NCI-H460 (cell line): ENCODE measurements at places on chromosomes 7 and 10.

DNA sequence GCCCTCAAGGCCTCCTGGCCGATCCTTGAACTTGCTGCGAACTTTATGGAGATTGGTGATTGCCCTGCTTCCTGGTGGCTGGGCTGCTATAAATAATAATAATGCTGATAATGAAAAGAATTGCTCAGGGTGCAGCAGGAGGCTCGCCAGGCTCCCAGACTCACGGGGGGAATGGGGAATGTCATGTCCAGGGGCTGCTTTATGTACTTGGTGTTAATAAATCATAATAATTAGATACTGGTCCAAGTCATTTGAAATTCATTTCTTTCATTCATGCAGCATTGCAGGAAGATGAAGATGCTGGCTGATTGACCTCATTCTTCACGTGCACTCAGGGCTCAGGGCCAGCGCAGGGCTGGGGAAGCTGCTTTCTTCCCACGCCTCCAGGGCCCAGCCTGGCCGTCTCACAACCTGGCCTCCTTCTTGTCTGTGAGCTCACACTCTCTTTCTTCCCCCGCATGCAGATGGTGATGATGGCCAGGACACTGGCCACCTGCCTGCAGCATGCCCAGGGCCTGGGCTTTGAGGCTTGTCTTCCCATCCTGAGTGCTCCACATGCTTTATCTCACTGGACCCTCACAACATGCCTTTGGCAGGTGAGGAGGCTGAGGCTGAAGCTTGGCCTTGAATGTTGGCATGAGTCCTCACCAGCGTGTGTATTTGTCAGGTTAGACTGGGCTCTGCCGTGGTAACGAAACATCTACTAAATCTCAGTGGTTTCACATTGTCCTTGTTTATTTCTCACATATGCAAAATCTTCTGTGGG is 138.4 kb upstream of the TNS3 start:
- DNase-seq = no peak

DNA sequence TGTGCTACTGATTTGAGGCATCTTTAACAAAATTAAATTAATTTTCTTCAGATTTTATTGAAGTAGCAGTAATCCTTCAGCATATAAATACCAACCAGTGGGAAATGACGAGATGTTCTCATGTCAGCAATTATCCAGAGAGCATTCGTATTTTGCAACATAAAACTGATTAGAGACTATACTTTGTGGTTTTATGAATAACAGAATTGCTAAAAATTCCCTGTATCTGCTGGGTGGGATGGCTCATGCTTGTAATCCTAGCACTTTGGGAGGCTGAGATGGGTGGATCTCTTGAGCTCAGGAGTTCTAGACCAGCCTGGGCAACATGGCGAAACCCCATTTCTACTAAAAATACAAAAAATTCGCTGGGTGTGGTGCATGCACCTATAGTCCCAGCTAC is 56.9 kb downstream of the ATAD1 start:
- DNase-seq = no peak

DNA sequence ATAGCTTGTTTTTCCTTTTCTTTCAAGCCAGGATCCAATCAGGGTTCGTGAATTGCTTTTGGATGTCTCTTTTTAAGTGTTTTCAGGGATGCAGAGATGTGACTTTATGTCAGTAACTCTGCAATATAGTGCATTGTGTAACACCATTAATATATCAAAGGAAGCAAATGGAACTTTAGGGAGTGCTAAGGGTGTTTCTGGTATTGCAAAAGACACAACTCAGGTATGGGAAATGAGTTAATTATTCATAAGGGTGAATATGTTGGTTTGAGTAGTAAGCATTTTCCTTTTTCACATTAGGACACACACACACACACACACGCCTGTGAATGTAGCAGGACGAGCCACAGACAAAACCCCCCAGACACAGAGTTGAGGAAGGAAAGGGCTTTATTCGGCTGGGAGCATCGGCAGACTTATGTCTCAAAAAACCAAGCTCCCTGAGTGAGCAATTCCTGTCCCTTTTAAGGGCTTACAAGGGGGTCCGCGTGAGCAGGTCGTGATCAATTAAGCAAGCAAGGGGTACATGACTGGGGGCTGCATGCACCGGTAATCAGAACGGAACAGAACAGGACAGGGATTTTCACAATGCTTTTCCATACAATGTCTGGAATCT is 31.8 kb upstream of the GSDME start:
- DNase-seq = no peak

- no peak for DNase-seq
Measured at GRCh38 chr7:98864731-98865453, 4.9 kb downstream of the TMEM130 start.

- DNase-seq = peak; percentile 41
Measured at GRCh38 chr7:80542398-80542797, 30.5 kb upstream of the GNAT3 start.

DNA sequence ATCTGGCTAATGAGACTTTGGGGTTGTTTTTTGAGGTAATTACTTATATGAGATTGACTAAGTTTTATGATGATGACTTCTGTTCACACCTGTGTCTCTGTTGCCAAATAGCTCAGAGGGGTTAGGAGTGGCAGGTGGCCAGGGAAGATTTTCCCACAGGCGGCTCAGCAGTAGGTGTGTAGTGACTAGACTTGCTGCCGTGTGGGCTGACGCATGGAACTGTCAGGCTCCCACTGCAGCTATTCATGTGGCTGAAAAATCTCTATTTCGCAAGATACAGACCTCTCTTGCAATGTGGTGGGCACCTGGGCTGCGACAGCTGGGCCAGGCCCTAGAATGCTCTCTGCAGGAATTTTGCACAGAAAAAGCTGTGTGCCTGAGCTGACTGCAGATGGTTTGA is 1.4 kb downstream of the CPA4 start:
- DNase-seq = no peak

GRCh38 chr10:22620140-22620857 is 94.1 kb downstream of the PIP4K2A start:
- DNase-seq = peak; percentile 82

DNA sequence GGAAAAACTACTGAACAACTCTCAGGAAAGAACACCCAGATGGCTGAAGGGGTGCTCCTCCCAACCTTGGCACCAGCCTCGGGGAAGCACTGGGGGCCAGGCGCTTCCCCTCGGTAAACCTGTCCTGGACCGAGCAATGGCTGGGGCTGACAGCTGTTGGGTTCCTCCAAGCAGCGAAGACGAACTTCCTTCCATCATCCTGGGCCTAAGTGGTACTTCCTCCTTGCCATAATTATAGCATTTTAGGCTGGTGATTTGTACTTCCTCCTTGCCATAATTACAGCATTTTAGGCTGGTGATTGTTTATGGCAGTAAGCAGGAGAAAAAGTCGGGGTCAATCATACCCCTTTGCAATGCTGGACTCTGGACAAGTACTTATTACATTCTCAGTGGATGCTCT is 69.3 kb downstream of the MYOF start:
- no peak for DNase-seq

DNA sequence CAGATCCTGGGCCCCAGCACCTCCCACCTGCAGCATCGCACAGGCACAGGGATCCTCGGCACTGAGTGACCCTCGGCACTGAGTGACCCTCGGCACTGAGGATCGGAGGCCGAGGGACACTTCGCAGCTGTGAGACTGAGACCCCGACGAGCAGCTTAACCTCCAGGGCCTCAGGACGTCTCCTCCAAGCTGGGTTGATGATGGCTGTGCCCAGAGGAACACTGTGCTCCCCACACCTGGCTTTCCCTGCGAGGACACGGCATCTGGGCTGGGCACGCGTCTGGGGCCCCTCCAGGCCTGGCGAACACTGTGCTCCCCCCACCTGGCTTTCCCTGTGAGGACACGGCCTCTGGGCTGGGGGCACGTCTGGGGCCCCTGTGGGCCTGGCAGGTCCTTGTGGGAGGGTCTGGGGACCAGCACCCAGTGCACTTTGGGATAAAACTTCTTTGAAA is 158.3 kb upstream of the PPP2R2D start:
- no peak for DNase-seq

DNA sequence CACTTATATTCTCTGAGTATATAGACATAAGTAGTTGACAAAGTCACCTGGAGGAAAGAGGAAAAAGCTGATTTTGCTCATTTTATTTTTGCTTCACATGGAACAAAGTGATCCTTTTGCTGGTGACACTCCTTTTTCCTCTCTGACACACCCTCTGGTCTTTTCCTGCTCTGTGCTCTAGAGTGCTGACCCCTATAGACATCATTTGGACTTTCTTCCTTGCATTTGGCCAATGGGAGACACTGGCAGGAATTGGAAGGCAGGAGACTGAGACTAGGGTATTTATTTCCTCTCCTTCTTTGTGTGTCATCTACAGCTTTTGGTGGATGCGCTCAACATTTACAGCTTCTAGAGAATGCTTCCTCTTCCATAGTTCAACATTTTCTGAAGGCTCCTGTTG is 1078.1 kb downstream of the SORCS1 start:
- DNase-seq = no peak

GRCh38 chr7:47757921-47758411 is 176.1 kb upstream of the TNS3 start:
- no peak for DNase-seq

DNA sequence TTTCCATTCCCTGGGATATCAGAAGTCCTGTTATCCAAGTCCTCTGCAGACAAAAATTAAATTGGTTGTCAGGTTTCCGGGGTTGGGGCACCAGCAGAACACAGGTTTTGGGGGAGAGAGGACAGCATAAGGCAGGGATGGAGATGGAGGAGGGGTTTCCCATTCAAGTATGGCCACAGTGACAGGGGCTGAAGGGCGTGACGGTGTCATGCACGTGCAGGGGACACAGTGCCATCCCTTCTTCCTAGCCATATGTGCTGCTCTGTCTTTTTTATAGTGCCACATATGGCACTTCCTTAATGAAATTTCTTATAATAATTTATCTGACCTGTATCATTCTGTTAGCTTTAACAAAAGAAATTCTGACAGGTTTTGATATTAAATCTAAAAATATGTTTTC is 259.2 kb downstream of the PTEN start:
- DNase-seq = no peak

- DNase-seq = no peak
Measured at GRCh38 chr10:124624006-124624405, 120.2 kb downstream of the FAM53B start.

DNA sequence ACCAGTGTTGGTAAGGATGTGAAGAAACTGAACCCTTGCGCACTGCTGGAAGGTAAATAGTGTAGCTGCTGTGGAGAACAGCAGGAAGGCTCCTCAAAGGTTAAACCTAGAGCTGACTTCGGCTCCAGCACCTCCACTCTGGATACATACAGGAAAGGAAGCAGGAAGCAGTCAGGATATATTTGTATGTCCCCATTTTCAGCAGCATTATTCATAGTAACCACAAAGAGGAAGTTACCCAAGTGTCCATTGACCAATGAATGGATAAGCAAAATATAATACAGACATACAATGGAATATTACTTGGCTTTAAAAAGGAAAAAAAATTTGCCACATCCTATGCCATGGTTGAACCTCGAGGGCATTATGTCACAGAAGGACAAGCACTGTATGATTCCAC is 15.0 kb downstream of the RET start:
- DNase-seq = no peak

GRCh38 chr7:92625617-92626016 is 35.4 kb upstream of the FAM133B start:
- DNase-seq = no peak

DNA sequence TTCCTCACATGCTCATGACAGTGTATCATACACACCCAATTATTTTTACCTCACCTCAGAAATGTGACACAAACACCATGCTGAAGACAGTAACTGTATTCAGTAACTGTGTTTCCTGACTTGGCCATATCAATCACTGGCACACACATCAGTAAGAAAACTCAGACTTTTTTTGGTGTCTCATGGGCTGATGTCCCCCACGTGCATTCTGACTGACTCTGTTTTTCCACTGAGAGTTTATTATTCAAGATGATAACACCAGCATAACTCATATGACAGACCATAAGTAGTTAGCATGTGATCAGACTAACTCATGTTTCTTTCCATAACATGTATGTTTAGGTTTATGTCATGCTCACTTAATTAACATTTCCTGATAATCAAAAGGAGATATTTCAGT is 124.8 kb downstream of the CD36 start:
- DNase-seq = no peak

- DNase-seq = no peak
Measured at GRCh38 chr7:70029993-70030392, 431.7 kb downstream of the AUTS2 start.

- no peak for DNase-seq
Measured at GRCh38 chr10:5890452-5890915, 441 bp downstream of the FBH1 start.

- no peak for DNase-seq
Measured at GRCh38 chr7:76280408-76280807, 22.1 kb upstream of the HSPB1 start.

GRCh38 chr7:11616466-11616865 is 215.5 kb downstream of the THSD7A start:
- DNase-seq = no peak

DNA sequence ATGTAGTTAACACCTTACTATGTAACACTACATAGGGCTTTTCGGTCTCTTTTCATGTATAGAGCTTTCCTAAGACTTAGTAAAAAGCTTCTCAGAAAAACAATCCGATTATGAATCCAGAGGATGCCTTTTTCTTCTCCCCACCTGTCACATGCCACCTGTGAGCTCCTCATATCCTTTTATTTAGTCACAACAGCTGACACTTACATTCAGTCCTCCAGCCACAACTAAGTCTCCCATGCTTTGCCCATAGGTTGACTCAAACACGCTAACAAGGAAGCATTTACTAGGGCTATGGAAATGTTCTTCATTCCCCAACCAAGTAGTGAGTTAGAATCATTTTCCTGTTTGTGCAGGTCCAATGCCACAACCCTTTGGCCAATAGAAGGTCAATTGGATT is 7.9 kb downstream of the ENO4 start:
- DNase-seq = no peak

DNA sequence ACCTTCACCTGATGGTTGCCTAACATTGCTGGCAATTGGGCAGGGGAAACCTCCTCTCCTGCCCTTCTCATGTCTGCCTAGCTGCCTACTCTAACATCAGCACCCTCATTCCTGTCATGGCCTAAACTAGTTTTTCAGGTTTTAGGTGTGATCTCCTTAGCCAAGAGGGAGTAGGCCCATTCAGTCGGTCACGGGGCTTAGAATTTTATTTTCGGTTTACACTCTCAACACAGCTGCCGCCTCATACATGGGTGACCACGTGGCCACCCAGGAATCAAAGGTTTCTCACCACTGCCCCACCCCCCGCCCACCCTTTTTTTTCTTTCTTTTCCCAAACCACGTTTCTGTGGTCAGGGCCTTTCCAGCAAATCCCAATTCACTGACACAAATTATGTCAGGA is 97.2 kb downstream of the RALA start:
- no peak for DNase-seq

- DNase-seq = no peak
Measured at GRCh38 chr7:132428247-132428919, 147.9 kb downstream of the PLXNA4 start.
